NAMALWA (cell line): ENCODE measurements at places on chromosomes 6 and 20.

- no peak for DNase-seq
These were observed 237.9 kb upstream of the SOX4 start for GRCh38 chr6:21355638-21356037.

- no peak for DNase-seq
These were observed 120.1 kb upstream of the TIAM2 start for GRCh38 chr6:154874773-154875592.

DNA sequence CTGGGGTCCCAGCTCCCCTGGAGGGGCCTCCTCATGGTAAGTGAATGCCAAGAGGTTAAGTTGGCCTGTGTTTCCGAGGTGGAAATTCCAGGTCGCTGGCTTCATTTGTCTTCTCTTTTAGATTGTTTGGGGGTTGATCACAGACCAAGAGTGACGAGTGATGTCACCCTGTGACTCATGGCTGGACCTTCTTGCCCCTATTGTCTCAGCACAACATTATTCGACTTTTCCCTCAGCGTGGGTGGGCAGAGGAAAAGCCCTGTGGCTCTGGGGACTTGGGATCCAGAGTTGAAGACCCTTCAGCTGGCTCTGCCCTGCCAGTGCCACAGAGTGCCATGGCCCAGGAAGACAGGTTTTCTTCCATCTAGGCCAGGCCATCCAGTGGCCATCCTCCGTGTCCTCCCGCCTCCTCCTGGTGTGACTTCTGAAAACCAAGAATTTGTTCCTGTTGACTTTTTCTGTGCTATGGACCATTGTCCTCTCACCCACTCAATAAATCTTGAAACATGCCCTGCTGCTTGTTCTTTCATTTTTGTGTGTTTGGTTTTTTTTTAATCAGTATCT, 15.4 kb upstream of the SNHG17 start:
- no peak for DNase-seq

- no peak for DNase-seq
These were observed 36.0 kb downstream of the SPDEF start for GRCh38 chr6:34519971-34520644.

GRCh38 chr20:49833483-49833882, 20.9 kb downstream of the SLC9A8 start:
- DNase-seq: no peak

GRCh38 chr6:42829561-42830092, 47.8 kb downstream of the BICRAL start:
- DNase-seq: no peak

- DNase-seq: no peak
These were observed 2.1 kb downstream of the RAET1E start for GRCh38 chr6:149895833-149896271.

DNA sequence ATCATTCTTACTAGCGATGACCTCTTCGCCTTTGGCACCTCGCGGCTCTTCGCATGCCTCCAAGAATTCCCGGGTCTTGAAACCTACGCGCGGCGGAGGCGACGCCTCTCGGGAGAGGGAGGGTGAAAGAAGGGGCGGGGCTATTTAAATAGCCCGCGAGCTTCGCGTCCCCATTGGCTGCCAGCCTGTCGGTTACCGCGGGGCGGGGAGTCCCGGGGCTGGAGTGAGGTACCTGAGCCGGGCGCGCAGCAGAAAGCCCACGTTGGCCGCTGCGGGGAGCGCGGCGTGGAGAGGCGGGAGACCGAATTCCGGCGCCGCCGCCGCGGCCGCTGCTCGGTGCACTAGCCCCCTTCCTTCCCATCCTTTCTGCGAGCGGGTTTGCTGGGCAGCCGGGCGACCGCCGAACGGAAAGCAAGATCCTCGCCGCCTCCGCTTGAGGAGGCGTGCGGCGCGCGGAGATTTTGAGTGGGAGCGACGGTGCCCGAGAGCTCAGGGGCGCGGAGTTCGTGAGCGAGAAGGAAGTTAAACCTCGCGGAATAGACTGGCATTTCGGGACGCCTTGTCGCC, at the start of gene BMP6:
Gene BMP6, plus strand, starts transcription at position 251 of the 567 bp plus-strand sequence. CDS start 857 bp downstream, outside the sequence.
- DNase-seq: peak; percentile 80

DNA sequence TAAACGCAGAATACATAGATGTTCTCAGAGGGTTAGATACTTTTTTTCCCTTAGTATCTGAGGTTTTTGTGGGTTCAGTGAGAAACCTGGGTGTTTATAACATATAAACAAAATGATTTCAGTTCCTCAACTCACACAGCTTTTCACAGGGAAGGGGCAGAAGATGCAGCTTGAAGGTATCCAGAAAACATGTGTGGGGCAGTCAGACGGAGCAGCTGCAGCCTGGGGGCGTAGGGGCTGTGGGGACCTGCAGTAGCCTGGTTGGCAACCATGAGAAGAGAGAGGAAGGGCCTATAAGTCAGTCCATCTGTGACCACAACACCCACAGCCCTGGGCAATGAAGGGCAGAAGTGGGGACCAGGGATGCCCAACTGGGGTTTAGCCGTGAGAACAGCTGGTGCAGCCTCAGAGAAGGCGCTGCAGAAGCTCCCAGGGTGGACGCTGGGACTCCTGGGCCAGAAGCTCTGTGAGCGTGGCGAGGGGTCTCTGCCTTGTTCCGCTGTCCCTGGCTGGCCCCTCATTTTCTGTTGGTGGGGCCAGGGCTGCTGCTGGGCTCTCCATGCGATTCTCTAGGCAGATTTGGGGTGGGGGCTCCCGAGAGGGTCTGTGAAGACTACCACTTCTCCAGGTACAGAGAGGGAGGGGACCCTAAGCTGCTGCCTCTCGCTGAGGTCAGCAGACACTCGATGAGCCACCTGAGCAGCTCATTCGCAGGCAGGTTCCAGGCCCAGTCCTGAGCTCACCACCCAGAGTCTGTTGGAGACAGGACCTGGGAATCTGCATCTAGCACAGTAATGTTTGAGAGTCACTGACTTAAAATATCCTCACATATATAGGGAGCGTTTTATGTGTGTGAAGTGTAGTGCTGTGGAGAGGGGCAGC, 181.2 kb downstream of the ZDHHC14 start:
- DNase-seq: peak; percentile 77

GRCh38 chr6:69914015-69914485, 47.7 kb downstream of the COL19A1 start:
- no peak for DNase-seq

DNA sequence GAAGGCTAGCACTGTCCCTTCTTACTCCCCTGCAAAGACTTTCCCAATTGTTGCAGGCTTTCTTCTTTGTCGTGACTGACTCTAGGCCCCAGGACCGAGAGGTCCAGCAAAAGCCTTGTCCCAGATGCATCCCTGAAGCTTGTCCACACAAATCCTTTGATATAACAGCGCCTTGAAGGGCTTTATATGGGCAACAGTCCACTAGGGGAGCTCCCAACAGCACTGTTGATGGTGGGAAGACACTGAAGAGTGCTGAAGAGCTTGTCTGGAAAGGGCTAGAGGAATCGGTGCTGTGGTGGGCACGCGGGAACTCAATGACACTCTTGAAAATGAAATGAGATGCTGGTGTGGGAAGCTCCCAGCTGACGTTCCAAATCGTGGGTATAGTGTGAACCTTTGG, 316.1 kb upstream of the CDH4 start:
- no peak for DNase-seq
